Activated CD4-positive, alpha-beta T cell treated with anti-CD3 and anti-CD28 coated beads, Interleukin-2, amount 50 U/mL, for 48 hours (primary cell): ENCODE measurements at places on chromosomes 7 and 10.

DNA sequence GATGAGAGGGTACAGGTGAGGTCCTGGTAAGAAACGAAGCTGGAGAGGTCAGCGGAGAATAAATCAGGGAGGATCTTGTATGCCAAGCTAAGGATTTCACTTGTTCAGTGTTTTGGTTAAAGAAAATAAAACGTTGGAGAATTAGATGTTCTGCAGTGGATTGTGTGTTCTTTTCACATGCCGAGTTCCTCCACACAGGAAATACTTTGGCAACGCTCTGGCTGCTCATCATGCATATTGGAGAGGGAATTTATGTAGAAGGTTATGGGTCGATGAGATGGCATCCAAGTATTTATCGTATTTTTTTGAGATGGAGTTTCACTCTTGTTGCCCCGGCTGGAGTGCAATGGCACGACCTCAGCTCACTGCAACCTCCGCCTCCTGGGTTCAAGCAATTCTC, 11.0 kb downstream of the RPS24 start:
- no peak for DNase-seq

DNA sequence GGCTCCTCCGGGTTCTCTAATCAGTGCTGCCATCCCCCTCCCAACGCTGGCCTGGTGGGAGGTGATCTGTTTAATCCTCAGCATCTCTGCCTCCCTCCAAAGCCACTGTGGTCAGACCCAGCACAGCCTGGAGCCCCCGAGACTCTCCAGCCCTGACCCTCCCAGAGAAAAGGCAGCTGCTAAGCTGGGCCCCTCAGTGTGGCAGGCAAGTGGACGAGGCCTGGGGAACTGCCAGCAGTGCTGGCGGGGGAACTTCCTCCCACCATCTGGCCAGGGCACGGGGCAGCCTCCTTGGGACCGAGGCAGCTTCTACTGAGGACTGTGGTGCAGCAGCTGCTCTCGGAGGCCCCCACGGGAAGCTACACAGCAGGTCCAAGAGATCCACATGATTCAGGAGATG, 51.1 kb downstream of the DPYSL4 start:
- DNase-seq, result no peak

DNA sequence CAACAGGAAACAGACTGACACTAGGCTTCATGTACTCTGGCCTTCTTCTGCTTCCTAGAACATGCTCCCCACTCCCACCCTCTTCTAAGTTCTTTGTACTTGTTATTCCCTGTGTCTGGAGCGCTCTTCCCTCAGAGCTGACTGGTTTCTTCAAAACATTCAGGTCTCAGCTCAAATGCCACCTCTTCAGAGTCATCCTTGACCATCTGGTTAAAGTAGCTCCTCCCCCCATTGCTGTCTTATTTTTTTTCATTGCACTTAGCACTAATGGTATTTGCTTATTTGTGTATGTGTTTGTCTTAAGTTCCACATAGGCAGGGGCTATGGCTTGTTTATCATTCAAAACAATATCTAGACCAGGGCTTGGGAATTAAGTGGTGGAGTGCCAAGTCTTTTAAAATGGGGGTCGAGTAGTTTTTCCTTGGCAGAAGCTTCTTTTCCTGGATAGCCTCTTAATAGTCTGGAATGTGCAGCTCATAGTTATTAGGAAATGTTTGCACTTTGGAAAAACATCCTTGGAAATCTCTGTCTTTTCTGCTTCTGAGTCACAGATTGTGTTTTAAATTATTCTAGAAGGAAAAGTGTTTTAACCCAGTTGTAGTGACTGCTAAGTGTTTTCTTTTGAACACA, 60.0 kb downstream of the RALA start:
- no peak for DNase-seq

GRCh38 chr10:44132361-44133289, 252.3 kb downstream of the CXCL12 start:
- no peak for DNase-seq

- DNase-seq, result no peak
Observed at GRCh38 chr7:46179061-46179610, 258.1 kb upstream of the IGFBP3 start.

DNA sequence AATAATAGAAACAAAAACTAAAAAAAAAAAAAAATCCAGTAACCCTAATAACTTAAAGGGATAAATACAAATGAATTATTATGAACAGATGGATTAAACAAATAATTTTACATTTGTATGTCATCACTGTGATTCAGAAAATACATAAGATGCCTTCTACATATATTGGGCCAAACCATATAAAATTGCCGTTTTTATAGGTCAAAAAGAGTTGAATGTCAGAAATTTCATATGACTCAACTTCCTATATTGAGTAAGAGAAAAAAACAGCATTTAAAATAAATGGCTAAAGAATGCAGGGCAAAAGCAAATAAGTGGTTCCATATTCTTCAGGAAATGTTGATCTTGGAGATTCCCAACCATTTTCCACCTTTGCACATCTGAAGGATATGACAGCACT, 9.4 kb downstream of the SLC35B4 start:
- DNase-seq, result no peak

- no peak for DNase-seq
Observed at GRCh38 chr10:126290232-126290631, 98.0 kb downstream of the ADAM12 start.

GRCh38 chr10:101224060-101224909, 5.0 kb downstream of the LBX1 start:
- no peak for DNase-seq

- DNase-seq, result no peak
Observed at GRCh38 chr10:110456523-110457091, 41.1 kb upstream of the DUSP5 start.

- DNase-seq, result no peak
Observed at GRCh38 chr10:82213784-82214183, 338.8 kb downstream of the NRG3 start.

DNA sequence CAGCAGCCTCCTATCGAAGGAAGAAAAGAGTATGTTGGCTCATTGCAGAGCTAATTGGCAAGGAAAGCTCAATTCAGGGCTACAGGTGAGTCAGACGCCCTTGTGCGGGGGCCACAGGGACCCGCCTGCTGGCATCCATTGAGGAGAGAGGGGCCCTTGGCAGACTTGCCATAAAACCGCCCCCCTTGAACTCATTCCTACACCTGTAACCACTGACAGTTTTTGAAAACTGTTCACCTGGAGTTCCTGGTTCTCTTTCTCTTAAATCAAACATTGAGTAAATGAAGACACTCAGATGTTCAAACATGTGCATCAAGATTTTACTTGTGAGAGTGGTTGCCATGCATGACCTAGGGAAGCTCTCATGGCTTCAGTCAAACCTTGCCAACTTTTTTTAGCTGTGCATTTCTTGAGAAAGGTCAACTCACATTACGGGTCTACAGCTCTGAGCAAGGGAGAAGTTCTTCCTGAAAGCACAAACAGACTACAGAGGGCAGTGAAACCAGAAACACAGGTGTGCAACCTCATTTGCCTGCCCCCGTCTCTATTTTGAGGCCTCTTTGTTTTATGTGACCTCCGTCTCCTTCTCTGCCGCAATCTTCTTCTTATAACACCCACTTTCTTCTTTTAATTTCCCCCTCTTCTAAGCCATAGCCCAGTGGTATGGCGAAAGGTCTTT, 87.8 kb downstream of the TBXAS1 start:
- DNase-seq, result no peak

DNA sequence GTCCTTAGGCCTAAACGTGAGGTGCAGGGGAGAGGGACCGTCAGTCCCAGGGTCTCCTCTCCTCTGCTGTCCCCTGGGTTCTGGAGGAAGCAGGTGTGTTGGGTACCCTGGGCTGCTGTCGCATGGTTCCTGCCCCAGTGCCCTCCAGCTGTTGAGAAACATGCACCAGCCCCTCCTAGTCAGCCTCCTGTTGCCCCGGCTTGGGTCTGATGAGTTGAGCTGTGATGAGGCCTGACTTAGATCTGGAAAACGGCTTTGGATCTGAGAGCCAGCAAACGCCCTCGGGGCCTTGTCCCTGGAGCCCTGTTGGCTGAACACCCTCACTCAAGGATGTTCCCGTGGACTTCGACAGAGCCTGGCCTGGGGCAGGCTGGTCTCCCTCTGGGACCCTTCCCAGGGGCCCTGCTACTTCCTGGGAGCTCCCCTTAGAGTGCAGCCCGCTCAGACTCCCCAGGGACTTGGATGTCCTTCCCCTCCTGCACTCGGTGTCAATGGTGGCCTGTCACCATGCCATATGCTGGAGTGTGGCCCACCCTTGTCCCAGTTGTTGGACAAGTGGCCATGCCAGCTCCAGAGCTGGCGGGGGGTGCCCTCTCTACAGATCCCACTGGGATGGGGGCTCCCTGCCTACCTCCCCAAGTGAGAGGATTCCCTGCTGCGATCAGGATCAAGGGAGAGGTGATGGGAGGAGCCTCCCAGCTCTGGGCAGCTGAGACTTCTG, 12.3 kb downstream of the ZNF316 start:
- DNase-seq, result no peak
